Activated naive CD4-positive, alpha-beta T cell treated with anti-CD3 and anti-CD28 coated beads for 36 hours (primary cell): ENCODE measurements at places on chromosomes 3 and 15. TPM values are rescaled to one million over a fixed set of nuclear protein-coding genes. Genes with fewer than 3 reads are reported as not detected.
A peak's percentile ranks its signal among the peaks of the same experiment; 100 is the strongest.

DNA sequence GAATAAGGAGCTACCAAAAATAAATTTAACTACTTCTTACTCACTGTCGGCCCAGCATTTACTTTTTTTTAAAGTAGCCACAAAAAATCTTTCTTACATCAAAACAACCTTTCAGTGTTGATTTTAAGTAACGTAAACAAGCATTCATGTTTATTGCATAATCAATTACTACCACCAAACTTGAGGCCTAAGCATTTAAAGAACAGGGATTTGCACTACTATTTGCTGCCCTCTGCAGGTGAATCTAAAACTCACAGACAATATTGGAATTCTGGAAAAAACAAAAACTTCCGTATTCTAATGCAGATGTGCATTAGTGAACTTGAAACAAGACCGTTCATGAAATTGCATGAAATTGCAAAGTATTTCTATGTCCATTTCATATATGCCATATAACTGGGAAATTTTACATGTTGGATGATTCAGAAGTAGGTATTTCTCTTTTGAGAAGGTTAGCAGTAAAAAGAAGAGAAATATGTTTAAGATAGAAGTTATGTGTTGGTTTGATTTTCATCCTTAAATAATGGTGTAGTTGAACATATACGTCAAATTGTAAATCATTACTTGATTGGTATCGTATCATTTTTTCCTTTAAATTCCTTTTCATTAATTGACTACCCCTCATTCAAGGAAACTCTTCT is 55.6 kb downstream of the CGGBP1 start:
- peak; percentile 7 for DNase-seq

The PTH1R gene
- total RNA-seq, result not detected

DNA sequence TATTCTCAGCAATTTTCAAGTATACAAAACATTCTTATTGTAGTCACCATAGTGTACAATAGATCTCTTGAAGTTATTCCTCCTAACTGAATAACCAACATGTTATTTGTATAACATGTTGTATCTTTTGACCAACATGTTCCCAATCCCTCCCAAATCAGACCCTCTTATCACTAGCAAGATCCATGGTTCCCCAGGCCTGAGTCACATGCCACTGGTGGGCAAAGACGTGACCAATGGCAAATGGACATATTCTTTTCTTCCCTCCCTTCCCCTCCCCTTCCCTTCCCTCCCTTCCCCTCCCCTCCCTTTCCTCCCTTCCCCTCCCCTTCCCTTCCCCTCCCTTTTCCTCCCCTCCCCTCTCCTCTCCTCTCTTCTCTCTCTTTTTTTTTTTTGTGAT is 45.4 kb downstream of the AMOTL2 start:
- no peak for DNase-seq

The TGM4 gene
- total RNA-seq, result not detected

GRCh38 chr15:43105077-43105736 is 631 bp downstream of the UBR1 start:
- peak; percentile 52 for DNase-seq

The SLC12A1 gene
- total RNA-seq, result not detected

GRCh38 chr3:65884071-65884470 is 154.6 kb downstream of the MAGI1 start:
- DNase-seq, result no peak

GRCh38 chr15:74535388-74536084 is 5.5 kb upstream of the ARID3B start:
- DNase-seq, result no peak

The ISLR gene
- not detected for total RNA-seq

- no peak for DNase-seq
Observed at GRCh38 chr3:58132850-58133249, 77.9 kb downstream of the DNASE1L3 start.

- DNase-seq, result no peak
Observed at GRCh38 chr15:73683257-73683776, 866 bp upstream of the CD276 start.

GRCh38 chr3:117893638-117894037 is 1141.0 kb downstream of the IGSF11 start:
- no peak for DNase-seq

DNA sequence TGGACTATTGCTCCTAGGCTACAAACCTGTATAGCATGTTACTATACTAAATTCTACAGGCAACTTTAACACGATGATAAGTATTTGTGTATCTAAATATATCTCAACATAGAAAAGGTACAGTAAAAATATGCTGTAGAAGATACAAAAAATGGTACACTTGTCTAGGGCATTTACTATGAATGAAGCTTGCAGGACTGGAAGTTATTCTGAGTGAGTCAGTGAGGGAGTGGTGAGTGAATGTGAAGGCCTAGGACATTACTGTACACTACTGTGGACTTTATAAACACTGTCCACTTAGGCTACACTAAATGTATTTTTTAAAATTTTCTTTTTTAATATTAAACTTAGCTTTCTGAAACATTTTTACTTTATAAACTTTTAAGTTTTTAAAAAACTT is 140.5 kb upstream of the SGO1 start:
- no peak for DNase-seq

DNA sequence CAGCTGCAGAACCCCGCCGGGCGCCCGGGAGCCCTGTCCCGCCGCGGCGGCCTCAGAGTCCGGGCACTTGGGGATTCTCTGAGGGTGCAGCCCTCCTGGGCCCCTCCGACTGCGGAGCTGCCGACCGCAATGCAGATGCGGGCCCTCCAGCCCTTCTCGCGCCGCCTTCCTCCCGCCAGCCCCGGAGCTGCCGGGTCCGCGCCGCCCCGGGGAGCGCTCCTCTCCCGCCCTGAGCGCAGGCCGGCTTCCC is 320 bp upstream of the ACAN start:
- no peak for DNase-seq

The TMEM207 gene
- total RNA-seq, result not detected

The SLC27A2 gene
- total RNA-seq, result 25.2 TPM

GRCh38 chr3:102361101-102361500 is 73.7 kb upstream of the ZPLD1 start:
- no peak for DNase-seq

- no peak for DNase-seq
Observed at GRCh38 chr15:44654858-44655257, 8.6 kb downstream of the SPG11 start.

The PDZRN3 gene
- total RNA-seq, result not detected

The DUOX2 gene
- total RNA-seq, result not detected

DNA sequence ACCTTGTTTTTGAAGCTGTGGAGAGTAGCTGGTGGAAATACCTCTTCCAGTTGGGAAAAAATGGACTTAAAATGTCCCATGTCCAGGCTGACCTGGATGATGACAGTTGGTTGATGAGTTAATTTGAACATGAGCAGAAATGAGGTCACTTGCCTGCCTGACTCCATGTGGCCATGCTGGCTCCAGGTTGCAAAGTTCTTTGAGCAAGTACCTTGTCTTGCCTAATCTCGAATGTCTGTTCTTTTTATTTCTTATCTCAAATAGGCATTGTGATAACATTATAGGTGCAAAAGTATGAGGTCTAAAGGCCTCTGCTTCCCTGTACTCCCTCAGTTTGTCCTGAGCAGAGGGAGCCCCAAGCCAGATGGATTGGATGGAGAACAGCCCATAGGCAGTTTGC is 9.0 kb downstream of the MAPKBP1 start:
- no peak for DNase-seq

DNA sequence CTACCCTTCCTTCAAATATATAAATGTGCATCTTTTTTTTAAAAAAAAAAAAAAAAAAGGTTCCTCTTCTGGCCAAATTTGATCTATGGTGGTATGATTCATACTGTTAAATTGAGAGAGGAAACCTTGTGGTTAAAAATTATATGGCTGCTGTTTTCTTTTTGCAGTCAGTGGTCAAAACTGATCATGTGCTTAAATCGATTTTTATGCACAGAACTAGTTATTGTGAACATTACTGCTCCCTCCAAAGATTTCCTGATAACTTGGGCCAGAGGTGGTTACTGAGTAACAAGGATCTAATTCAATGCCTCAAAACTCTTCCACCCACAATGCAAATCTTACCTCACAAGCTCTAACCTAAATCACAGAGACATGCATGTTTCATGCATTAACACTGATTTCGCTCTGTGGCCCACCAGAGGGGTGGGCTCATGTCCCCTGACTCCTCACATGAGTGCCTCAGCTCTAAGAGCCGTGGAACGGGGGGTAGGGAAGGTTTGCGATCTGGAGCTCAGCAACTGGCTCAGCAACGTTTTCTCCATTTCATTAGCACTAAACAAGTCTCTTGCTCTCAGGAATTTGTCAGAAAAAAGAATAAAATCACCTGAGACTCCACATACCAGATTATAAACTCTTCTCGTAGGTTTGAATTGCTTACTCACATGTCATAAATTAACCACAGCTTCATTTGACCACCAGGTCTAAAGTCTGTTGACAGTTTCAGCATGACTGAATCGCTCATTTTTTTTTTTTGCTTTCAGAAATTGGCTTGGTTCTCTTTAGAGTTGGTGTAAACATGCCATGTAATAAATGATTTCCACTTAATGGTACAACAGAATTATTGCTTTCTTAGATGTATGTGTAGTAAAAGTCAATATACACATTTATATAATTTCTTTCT is 280.4 kb downstream of the CD47 start:
- DNase-seq, result no peak

The CYP1A2 gene
- not detected for total RNA-seq

DNA sequence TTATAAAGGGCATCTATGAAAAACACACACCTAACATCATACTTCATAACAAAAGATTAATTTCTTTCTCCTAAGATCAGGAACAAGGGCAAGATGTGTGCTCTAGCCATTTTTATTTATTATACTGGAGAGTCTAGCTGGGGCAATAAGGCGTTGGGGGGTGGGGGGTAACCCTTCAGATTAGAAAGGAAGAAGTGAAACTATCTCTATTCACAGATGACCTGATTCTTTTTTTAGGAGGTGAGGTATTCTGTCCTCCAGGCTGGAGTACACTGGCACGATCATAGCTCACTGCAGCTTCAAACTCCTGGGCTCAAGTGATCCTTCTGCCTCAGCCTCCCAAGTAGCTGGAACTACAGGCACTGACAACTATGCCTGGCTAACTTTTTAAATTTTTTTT is 89.5 kb upstream of the MANF start:
- DNase-seq, result no peak

- no peak for DNase-seq
Observed at GRCh38 chr15:92597548-92597947, 58.0 kb downstream of the FAM174B start.

DNA sequence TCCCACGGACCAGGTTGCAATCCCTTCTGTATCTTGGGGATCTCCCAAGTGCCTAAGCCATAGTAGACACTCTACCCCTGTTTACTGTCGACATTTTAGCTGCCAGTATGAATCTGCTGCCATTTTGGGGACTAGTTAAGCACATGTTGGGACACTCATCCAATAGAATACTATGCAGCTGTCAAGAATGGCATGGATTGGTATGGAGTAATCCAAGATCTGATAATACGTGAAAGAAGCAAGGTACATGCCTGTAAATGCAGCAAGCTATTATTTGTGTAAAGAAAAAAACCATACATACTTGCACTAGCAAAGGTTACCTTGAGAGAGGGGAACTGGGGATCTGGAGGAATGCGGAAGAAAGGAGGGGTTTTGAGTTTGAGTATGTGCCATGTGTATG is 129.3 kb downstream of the SMAD6 start:
- no peak for DNase-seq

The TICRR gene
- total RNA-seq, result 21.0 TPM

- no peak for DNase-seq
Observed at GRCh38 chr3:155031186-155031585, 48.9 kb upstream of the MME start.

GRCh38 chr3:94070341-94070911 is 7.6 kb downstream of the NSUN3 start:
- DNase-seq, result no peak

The MUC4 gene
- 0.02 TPM for total RNA-seq

- DNase-seq, result no peak
Observed at GRCh38 chr3:100641471-100642032, 32.2 kb downstream of the ADGRG7 start.

DNA sequence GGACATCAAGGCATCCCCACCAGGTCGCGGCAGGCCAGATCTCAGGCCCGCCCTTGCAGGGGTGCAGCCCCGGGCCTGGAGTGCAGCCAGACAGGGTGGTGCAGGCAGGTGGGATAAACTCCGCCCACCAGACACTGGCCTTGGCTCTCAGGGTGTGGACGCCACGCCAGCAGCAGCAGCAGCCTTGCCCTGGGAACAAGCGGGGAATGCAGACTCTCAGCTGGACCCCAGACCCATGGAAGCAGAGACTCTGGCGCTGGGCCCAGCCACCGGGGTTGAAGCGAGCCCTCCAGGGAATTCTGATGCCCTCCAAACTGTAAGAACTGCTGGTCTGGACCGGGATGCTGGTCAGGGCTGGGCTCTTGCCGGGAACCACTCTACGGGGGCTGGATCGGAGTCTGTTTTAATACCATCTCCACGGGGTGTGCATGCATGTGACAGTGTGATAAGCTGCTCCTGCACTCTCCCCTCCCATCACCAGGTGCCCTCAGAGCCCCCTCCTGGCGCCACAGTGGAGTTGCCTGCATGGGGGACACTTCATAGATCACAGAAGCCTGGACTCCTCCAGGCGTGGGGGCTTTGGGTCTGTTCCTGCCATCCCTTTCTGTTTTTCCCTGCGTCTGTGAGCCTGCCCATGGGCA is 142.7 kb downstream of the NSMCE3 start:
- no peak for DNase-seq

DNA sequence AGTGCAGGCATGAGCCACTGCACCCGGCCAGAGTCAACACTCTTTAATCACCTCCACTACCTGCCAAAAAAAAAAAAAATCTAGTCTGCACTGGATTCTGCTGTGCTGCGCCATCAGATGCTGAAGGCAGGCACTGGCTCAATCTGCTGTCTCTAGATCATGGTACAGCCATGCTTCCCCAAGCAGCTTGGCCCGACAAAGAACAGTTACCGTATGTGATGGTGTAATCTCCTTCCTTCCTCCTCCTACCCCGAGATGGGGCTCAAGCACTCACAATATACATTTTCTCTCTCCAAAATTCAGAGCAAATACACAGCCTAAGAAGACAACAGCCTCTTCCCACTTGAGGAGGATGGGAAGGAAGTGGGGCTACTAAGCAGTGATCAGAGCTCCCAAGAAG is 45.1 kb downstream of the DAPK2 start:
- no peak for DNase-seq

GRCh38 chr3:37492977-37493471 is 318.6 kb upstream of the LRRFIP2 start:
- peak; percentile 12 for DNase-seq

GRCh38 chr15:96327155-96327741 is 3.3 kb upstream of the NR2F2 start:
- no peak for DNase-seq

GRCh38 chr3:195822131-195822696 is 10.5 kb upstream of the MUC4 start:
- no peak for DNase-seq
